ENCODE measurements at places on chromosomes 16 and 17.

GRCh38 chr17:19303367-19303776, 59.2 kb downstream of the B9D1 start:
- no peak for DNase-seq

- DNase-seq = no peak
These were observed 105.3 kb upstream of the SMURF2 start for GRCh38 chr17:64767269-64767997.

DNA sequence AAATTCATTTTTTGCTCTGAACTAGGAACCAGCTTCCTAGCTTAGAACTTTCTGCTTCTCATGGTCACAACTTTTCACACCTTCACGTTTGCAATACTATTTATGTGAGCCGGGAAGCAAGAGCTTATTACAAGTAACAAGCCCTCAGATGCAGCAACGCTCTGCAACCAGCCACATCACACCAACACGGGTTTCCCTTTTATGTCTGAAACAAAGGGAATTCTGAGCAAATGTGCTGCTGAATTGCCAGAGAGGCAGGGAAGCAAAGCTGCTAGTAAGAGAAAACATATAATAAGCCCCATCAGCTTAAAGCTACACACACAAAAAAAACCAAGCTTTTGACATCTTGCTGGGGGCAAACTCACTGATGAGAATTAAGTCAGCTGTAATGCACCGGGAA, 122.2 kb downstream of the SLC39A11 start:
- DNase-seq = no peak

- peak; percentile 73 for DNase-seq
These were observed 982 bp upstream of the NEURL4 start for GRCh38 chr17:7329997-7330637.

- no peak for DNase-seq
These were observed 37.5 kb upstream of the XYLT1 start for GRCh38 chr16:17508303-17508702.

DNA sequence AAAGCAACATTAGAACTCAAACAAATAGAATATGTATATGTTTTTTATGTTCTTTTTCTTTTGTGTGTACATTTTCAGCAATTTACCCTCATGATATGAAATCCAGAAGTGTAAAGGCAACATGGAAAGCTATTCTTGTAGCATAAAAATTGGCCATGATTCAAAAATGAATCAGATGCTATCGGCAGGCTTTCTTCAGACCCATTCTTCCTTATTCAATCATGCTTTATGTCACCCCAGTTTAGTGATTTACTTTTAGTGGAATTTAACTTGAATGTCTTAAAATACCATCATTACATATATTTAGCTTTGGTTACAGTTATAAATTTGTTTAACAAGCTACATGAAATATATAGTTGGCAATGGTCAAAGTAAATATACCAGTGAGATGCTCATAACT, 21.4 kb upstream of the SMIM36 start:
- no peak for DNase-seq

GRCh38 chr17:50117202-50118051, 12.5 kb downstream of the SAMD14 start:
- DNase-seq = peak; percentile 21

DNA sequence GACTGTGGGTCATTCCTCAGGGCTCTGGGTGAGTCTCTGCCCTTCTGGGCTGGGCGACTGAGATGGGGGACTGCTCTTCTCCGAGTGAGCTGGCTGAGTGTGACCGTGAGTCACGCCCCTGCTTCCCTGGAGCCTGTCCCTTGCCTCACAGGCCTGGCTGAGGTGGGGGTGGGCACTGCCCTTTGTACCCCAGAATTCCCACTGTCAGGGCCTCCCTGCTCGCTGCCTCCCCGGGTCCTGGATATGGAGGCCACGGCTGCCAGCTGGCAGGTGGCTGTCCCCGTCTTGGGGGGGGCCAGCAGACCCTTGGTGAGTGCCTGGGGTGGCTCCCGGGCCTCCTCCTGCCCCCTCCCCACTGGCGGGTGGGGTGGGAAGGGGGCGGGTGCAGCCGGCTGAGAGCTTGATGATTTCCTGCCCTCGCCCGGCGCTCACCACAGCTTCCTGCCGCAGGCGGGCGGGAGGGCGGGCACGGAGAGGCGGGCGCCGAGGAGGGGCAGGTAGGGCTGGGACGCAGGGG, at the start of gene LAT:
LAT (plus strand) TSS at position 434 of the 517 bp plus-strand sequence. CDS start 366 bp downstream, outside the sequence.
- peak; percentile 70 for DNase-seq

DNA sequence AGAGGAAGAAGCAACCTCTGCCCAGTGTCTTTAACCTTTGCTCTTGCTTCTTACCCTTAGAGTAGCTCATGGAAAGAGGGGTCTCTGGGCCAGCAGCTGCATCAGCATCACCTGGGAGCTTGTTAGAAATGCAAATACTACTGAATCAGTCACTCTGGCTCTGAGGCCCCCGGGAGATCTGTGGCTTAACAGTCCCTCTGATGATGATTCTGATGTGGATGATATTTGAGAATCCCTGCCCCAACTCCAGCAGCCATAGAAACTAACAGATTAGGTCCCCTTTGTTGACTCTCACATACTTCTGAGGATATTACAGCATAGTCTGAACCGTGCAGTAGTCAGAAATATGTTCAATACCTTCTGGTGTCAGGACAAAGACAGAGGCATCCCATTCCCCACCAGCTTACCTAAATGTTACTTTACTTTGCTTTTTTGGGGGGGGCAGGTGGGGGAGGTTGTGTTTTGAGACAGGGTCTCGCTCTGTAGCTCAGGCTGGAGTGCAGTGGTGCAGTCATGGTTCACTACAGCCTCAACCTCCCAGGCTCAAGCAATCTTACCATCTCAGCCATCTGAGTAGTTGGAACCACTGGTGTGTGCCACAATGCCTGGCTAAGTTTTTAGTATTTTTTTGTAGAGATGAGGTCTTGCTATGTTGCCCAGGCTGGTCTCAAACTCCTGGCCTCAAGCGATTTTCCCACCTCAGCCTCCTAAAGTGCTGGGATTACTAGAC, 220.1 kb downstream of the CCDC182 start:
- no peak for DNase-seq

- DNase-seq = no peak
These were observed 771 bp upstream of the OVCA2 start for GRCh38 chr17:2040942-2041560.

DNA sequence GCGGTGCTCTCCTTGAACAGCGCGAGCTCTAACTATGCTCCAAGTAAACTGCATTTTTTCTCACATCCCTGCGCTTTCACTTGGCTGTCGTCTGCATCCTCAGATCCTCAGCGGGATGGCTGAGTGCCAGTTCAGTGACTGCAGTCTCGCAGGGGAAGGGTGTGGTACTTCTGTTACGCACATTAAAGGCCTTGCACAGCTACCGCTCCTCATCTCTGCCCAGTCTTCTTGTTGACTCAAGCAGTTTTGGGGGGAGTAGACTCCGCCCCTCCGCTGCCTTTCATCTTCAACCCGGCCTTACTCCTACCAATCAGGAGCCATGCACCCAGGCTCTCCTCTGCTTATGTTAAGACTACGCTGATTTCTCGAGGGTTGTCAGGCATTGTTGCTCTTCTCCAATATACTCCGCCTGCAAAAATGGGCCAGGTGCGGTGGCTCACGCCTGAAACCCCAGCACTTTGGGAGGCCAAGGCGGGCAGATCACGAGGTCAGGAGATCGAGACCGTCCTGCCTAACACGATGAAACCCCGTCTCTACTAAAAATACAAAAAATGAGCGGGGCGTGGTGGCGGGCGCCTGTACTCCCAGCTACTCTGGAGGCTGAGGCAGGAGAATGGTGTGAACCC, 10.0 kb downstream of the ATP5PD start:
- peak; percentile 86 for DNase-seq

GRCh38 chr17:32998887-32999228, 7.2 kb downstream of the SPACA3 start:
- no peak for DNase-seq

GRCh38 chr17:39740357-39741111, 2.8 kb downstream of the GRB7 start:
- no peak for DNase-seq

DNA sequence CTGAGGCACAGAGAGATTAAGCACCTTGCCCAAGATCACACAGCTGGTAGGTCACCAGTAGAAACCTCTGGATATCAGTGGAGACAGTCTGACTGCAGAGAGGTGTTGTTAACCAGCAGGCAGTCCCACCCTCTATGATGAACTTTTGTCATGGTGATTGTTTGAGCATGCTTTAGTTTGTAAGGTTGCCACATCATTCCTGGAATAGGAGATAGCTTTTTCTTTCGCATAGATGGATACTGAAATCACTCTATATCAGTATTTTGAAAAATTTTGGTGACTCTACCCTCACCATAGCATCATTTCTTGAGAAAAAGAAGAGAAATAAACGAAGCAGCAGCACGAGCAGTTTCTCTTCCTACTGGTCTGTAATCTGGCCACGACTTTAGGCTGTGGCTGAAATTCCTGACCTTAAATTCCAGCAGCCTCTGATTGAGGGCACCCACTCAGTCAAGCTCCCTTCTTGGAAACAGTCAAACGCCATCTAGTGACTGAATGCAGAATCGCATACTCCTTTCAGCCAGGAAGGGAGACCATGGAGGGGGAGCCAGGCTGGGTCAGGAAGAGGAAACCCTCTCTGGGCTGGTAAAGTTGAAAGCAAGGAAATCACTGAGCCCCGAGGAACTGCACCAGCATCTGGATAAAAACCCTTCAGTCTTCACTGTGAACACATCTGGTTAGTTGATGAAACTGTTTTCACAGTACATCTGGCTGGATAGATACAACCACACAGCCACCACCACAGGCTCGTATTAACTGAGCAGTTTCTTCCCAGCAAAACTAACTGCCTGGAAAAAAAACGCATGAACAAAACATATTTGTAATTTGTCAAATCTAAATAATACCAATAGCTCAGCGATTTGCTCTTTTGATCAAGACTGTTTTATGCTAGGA, 108.5 kb upstream of the XYLT1 start:
- peak; percentile 12 for DNase-seq

DNA sequence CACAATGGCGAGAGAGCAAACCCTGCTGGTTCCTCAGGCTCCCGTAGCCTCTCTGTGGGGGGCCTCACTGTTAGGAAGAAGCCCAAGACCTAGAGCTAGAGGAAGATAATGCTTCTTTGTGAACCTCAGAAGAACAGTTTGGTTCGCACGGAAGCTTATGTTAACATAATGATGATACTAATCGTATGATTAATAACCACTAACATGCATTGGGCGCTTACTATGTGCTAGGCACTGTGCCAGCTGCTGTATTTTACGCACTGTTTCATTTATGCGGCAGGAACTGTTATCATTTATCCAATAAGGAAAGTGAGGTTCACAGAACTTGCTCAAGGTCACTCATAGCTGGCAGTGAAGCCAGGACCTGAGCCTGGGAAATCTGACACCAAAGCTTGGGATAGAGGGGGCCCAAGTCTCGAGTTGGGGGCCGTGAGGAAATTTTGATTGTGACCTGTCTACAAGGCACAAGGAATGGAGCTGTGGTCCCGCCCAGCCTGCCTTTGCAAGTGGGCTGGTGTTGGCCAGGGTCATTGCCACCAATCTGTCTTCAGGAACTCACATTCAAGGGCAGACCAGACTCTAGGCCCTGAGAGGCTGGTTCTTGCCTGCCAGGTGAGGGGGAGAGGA, 6.8 kb downstream of the PRCD start:
- DNase-seq = no peak

- DNase-seq = no peak
These were observed 140.7 kb downstream of the C16orf78 start for GRCh38 chr16:49514073-49514980.

DNA sequence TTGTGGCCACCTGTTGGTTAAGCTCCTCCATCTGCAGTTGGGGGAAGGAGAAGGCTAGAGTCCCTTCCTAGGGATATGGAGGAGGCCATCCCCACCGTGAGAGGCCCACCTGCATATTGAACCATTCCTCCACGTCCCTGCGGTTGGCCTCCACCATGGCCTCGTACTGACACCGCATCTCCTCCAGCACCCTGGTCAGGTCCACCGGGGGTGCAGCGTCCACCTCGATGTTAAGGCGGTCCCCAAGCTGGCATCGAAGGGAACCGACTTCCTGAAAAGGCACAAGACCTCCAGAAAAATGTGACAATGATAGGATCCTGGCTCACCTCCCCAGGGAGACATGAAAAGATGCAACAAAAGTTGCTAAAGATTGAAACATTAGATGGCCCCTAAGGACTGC, 3.0 kb downstream of the KRT32 start:
- DNase-seq = no peak

DNA sequence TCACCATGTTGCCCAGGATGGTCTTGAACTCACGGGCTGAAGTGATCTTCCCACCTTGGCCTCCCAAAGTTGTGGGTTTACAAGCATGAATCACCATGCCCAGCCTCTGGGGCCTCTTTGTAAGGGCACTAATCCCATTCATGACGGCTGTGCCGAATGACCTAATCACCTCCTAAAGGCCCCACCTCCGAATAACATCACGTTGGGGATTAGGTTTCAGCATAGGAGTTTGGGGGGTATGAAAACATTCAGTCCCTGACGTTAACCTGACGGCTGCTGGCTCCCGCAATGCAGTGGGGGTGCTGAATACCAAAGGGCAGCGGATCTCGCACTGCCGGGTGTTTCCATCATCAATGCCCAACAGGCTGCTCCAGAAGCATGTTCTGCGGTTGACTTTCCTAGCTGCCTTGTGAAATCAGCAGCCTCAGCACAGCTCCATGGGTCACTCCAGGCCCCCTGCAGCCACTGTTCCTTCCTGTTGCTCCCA, 120.8 kb upstream of the SEC14L1 start:
- DNase-seq = no peak

- DNase-seq = no peak
These were observed 6.6 kb downstream of the DHODH start for GRCh38 chr16:72015124-72015523.

Data from activated naive CD4-positive, alpha-beta T cell (primary cell).